ENCODE measurements at places on chromosomes 4 and X.

DNA sequence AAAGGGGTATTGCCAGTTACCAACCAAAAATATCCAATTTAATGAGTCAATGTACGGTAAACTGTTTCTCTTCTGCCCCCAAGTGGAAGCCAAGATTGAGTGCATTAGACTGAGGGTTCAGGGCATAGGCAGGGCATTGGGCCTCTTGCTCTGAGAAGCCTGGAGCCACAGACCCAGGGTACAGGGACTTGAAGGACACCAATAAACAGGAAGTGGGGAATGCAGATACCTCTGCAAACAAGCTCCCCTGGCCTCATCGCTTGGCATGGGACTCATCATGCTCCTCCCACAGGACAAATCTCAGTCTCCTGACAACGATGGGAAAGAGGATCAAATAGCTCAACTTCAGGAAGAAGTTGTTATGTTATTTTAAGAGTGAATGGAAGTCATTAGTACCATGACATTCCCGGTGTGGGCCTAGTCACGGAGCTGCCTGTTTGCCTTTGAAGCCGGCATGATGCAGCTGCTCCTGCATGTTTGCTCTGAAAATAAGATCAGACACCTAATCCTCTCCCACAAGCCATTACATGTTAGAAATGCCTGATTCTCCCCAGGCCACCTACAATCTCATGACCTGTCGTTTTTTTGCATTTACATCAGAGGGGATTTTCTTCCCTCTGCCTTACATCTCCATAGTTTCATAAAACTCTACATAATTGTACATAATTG is 224.2 kb downstream of the RCHY1 start:
- peak; percentile 56 for DNase-seq

DNA sequence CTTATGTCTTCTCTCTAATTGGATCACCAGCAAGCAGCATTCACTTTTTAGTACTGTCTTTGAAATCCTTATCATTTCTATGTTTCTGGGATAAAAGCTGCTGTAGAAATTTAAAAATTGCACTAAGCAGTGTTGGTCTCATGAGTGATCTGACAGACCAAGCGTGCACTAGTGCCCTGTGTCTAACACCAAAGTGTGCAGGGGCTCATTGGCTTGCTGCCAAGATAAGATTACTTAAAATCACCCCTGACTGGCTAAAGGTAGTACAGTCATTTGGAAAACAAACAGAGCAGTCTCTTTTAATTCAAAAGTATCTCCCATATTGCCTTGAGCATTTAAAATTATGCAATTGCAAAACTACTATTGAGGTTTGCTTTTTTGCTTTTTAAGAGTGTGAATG is 304.6 kb downstream of the ARAP2 start:
- no peak for DNase-seq

DNA sequence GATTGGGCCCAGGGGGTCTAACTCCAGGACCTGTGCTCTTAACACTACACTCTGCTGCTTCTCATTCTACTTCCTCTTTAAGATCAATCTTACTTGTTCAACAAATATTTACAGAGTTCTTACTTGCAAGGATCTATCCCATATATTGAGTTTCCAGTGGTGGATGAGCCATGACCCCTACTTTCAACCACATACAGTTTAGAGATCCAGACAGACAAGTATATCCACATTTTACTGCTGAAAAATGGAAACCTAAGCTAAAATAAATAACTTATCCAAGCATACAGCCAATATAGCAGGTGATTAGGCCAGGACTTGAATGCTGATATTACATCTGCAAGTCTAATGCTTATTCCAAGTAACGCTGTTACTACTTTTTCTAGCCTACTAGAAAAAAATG is 18.7 kb downstream of the TMEM150C start:
- no peak for DNase-seq

DNA sequence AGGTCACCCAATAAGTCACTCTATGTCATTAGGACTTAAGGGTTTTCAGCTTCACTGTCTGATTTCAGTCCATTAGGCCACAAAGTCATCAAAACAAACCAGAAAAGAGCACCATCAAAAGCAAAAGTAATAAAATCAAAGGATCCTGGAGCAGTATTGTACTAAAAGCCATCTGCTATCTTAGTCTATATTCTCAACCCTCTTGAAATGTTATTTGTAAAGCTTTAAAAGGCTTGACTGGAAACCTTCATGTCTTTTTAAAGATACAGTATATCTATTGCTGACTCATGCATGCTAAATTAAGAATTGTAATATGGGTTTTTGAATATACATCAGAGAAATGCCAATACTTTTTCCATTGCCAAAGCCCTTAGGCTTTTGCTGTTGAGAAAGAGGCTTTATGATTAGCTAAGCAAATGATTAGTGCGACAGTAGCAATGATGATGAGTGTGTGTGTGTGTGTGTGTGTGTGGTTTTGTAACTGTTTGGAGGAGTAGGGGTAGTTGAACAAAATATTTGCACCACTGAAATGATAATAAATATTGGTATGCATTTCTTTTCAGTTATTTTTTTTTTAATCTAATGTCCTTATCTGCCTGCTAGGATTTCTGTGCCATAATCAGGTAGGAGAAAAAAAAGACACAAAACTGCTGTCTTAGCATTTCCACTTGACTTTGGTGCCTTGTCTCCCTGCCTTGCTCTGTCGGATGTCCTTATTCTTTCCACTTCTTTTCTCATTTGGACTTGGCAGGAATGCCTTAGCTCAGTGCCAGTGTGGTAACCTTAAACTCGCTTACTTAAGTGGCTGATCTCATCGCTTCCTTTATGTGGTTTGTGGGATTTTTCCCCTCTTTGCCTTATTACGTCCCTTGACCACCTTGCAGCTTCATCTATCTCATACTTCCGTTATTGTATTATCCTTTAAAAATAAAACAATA is 119.7 kb downstream of the PCDH7 start:
- no peak for DNase-seq

DNA sequence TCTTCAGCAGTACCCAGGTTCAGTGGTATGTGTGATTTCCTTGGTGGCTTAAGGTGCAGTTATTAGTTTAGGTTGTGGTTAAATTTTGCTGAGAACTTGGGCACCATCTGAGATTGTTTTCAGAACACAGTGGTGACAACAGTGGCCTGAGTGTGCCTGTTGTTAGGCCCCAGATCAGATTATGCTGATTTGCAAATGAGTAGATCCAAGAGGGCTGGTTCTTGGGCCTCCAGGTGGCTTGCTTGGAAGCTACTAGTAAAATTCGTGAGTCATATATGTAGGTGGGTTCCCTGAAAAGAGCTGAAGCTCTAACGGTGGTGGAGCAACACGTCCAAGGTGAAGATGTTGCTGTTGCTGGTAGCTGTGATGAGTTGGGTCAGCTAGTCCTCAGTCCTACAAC is 2619.6 kb downstream of the PCDH7 start:
- no peak for DNase-seq

- DNase-seq, result no peak
These were observed 22.8 kb downstream of the CRMP1 start for GRCh38 chr4:5869966-5870619.

DNA sequence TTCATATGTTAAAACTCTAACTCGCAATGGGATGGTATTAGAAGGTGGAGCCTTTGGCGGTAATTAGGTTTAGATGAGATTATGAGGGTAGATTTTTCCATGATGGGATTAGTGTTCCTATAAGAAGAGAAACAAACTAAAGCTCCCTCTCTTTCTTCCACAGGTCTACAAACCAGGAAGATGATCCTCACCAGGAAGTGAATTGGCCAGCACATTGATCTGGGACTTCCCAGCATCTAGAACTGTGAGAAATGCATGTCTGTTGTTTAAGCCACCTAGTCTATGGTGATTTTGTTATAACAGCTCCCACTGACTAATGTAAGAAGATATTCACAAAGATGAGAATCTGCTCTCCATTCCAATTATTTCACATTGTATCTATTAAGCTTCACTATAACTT is 2266.9 kb downstream of the PCDH7 start:
- no peak for DNase-seq

DNA sequence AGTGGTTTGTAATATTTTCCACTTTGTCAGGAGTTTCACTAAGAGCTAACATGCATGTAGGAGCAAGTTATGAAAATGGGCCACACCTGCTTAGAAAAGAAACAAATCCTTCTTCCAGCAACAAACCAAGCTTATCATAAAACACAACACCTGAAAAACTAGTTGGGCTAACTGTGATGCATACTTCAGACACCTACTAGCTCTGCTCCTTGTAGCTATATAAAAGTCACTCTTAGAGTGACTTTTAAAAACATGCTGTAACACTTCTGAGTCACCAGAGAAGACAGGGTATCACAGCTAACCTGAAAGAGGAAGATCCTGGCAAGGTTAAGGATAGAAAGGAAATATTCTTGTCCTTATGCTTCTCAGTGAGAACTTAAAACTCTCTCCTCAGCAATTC is 3.6 kb upstream of the SLAIN2 start:
- DNase-seq, result no peak

DNA sequence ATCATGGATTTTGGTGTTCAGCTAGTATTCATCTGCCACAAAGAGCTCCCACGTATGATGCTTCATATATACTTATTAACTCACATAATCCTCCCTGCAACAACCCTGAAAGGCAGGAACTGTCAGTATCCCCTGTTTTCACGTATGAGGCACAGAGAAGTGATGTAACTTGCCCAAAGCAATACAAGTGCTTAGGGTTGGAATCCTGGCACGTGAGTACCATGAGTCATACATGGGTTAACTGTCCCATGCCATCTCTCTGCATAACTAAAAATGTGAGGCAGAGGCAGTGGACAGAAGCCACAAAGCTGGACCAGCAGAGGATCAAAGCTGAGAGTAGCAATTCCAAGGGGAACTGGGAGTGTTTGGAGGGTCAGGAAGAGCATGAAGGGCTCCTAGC is 35.7 kb upstream of the EGFL6 start:
- DNase-seq, result no peak

- DNase-seq, result peak; percentile 73
These were observed at the start of gene ZIC3 for GRCh38 chrX:137565921-137566745. Gene ZIC3, plus strand, starts transcription at chrX:137566127. Its CDS starts 565 bp downstream, at chrX:137566692.

DNA sequence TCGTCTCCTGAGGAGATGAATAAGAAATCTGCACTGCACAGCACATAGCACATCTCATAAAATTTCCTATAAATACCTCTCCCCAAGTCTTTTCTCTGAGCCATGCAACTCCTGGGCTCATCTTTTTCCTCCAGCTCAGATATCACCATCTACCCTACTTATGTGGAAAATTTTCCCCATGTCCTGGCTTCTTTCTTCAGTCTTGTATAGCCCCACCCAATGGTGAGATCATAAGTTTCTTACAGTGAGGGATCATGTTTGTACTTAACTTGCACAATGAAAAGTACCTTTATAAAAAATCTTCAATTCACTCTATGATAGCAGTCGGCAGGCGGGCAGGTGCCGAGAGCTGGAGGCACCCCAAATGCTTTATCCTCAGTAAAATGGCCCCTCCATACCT is 198.6 kb upstream of the S100G start:
- DNase-seq, result no peak

DNA sequence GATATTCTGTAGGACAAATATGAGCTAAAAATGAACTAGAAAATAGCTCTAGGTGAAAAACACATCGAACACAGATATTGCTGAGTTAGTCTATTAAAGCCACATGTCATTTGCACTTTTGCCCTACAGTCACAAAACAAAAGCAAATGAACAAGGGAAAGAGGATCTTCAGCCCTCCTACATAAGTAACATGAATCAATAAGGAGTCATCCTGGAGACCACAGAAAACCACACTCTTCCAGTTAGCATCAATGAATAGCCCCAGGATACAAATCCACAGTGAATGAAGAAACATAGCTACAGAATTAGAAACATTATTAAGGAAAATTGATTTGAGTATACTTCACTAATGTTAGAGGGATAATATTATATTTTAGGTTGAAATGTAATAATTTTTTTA is 311.4 kb downstream of the MAPK10 start:
- no peak for DNase-seq

Data from iPS-NIHi11 (cell line).